ENCODE measurements at places on chromosomes 16 and 17. TPM values are rescaled to one million over a fixed set of nuclear protein-coding genes. Genes with fewer than 3 reads are reported as not detected.
A peak's percentile ranks its signal among the peaks of the same experiment; 100 is the strongest.

DNA sequence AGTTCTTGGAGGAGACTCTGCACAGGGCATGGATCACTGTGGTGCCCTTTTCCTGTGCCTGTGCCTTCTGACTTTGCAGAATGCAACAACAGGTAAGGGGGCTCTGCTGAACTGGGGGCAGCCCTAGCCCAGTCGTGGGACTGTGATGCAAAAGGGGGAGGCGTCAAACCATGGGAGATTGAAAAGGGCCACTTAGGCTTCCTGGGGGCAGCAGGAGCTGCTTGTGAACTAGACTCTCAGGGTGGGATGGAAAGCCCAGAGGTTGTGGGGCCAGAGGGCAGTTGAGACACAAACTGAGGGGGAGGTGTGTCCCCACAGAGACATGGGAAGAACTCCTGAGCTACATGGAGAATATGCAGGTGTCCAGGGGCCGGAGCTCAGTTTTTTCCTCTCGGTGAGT lies 19.6 kb downstream of the ADGRG5 start:
- no peak for DNase-seq
- no peaks in the 10 kb centered on the region for H3K27me3 ChIP-seq
- no peak overlapping the region for H3K4me3 ChIP-seq
- no peaks in the 10 kb centered on the region for H3K4me1 ChIP-seq
- H3K36me3 ChIP-seq, result no peaks in the 10 kb centered on the region

SPATA32 gene
- 72.0 TPM for polyA plus RNA-seq

DNA sequence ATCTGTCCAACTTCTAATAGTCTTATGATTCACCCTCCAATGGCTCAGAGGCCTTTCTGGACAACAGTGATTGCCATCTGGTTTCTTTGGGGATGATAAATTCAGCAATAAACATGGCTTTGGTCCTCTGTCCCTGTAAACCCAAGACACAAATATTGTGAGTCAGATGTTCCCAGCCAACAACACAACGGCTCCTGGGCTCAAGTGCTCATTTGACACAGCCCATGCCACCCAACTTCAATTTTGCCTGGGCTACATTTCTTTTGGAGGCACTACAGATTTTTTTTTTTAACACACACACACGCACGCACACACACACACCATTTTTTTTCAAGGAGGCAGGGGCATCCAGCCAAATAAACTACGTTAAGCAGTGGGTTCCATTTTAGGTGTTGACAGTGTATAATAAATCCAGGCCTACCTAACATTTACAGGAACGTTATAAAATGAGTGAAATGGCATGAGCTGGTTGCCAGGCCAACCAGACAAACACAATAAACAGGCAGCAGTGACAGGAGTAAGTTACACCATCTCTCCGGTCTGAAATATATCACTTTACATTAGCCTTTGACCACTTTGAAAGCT lies 939.9 kb upstream of the SOX9 start:
- no peaks in the 10 kb centered on the region for H3K27me3 ChIP-seq
- no peak overlapping the region for H3K27ac ChIP-seq
- DNase-seq, result no peak
- H3K36me3 ChIP-seq, result no peaks in the 10 kb centered on the region
- no peaks in the 10 kb centered on the region for H3K4me1 ChIP-seq
- H3K4me3 ChIP-seq, result no peak overlapping the region

PLEKHG4 gene
- 102 TPM for polyA plus RNA-seq

- H3K27me3 ChIP-seq, result no peaks in the 10 kb centered on the region
- H3K27ac ChIP-seq, result no peak overlapping the region
- no peak overlapping the region for H3K4me3 ChIP-seq
- H3K36me3 ChIP-seq, result no peaks in the 10 kb centered on the region
- H3K4me1 ChIP-seq, result peaks cover 3% of the 10 kb centered on the region
Measured at GRCh38 chr17:15274017-15274416, 8.9 kb upstream of the PMP22 start.

FBXW10B gene
- polyA plus RNA-seq, result 6.8 TPM

DNA sequence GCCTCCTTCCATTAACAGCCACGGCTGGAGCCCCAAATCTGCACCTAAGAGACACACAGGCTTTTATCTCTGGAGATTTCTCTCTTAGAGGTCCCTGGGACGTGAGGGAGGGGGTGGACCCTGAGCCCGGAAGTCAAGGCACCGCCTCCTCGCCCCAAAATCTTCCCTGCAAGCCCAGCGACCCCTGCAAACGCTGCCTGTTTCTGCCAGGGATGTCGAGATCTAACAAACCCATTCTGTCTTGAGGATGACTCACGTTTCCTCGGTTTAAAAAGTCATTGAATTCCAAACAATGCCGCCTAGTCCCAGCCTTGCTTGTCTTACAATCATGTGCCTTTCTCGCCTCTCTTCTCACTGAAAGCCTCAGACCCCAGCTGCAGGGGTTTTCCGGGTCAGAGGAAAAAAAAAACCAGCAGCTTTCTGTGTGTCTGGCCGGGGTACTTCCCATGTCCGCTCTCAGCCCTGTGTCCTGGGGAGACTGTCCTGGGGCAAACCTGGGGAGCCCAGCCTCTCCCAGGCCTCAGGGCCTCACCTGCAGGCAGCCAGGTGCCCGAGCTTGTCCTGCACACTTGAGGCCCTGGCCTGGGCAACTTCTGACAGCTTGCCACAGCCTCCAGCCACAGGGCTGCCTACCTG lies 15.4 kb downstream of the ARL2BP start:
- H3K27me3 ChIP-seq, result no peaks in the 10 kb centered on the region
- peak overlapping the region; percentile 31 for H3K27ac ChIP-seq
- H3K4me1 ChIP-seq, result peaks cover 14% of the 10 kb centered on the region
- H3K36me3 ChIP-seq, result no peaks in the 10 kb centered on the region
- DNase-seq, result peak; percentile 15

SDR42E2 gene
- polyA plus RNA-seq, result 1.4 TPM

DNA sequence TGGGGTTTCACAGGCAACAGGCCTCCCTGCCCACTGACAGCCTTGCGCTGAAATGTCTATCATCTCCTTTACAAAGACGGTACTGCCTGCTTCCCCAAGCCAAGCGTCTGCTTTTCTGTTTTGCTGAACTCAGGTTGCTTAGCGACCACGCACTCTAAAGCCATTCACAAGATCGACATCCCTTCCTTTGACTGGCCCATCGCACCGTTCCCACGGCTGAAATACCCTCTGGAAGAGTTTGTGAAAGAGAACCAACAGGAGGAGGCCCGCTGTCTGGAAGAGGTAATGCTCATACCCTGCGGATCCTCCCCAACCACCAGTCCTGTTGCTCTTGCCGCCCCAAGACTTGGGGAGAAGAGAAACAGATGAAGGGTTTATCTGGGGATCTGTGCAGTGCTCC lies 28.7 kb downstream of the TMEM186 start:
- no peaks in the 10 kb centered on the region for H3K36me3 ChIP-seq
- no peak overlapping the region for H3K4me3 ChIP-seq
- no peaks in the 10 kb centered on the region for H3K27me3 ChIP-seq
- H3K4me1 ChIP-seq, result no peaks in the 10 kb centered on the region

DNA sequence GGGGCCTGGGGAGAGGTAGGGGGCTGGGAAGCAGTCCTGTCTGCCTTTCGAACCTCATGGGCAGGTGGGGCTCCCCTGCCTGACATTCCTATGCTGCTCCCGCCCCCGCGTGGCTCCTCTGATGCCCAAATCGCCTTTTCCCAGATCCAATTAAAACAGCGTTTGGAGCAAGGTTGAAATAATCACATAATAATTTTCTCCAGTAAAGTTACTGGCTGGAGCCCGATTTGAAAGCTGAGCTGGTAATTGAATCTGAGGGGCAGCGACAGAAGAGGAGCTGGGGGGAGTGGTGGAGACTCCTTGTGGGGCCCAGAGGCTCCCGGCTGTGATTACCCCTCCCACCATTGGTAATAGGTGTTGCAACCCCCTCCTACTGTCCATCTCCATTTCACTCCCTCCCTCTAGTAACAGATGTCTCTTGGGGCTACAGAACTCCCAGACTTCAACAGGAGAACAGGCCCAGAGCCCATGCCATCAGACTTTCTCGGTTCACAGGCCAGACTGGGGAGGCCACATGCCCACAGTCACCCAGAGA lies 38.9 kb upstream of the C1QL1 start:
- H3K27ac ChIP-seq, result no peak overlapping the region
- DNase-seq, result no peak
- H3K4me3 ChIP-seq, result no peak overlapping the region
- H3K4me1 ChIP-seq, result no peaks in the 10 kb centered on the region
- H3K36me3 ChIP-seq, result no peaks in the 10 kb centered on the region

DNA sequence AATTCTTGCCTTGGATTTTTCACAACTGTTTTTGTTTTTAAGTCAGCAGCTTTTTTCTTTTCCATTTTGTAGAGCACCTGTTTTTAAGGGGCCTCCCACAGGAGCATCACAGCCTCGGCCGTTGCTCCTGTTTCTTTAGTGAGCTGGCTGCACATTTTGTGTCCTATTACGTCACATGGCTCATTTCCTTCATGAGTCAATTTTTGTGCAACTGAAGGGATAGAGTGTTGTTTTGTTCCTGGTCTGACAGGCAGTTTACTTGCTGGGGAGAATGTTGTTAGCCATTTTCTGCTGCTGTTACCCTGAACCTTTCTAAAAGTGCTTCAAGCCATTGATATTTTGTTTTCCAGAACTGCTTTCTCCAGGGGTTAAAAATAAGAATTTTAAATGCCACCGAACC lies 45.0 kb upstream of the CRISPLD2 start:
- no peak overlapping the region for H3K4me3 ChIP-seq
- no peaks in the 10 kb centered on the region for H3K27me3 ChIP-seq
- no peak for DNase-seq
- no peaks in the 10 kb centered on the region for H3K36me3 ChIP-seq
- H3K27ac ChIP-seq, result no peak overlapping the region

SYNGR3 gene
- polyA plus RNA-seq, result 10.0 TPM

DNA sequence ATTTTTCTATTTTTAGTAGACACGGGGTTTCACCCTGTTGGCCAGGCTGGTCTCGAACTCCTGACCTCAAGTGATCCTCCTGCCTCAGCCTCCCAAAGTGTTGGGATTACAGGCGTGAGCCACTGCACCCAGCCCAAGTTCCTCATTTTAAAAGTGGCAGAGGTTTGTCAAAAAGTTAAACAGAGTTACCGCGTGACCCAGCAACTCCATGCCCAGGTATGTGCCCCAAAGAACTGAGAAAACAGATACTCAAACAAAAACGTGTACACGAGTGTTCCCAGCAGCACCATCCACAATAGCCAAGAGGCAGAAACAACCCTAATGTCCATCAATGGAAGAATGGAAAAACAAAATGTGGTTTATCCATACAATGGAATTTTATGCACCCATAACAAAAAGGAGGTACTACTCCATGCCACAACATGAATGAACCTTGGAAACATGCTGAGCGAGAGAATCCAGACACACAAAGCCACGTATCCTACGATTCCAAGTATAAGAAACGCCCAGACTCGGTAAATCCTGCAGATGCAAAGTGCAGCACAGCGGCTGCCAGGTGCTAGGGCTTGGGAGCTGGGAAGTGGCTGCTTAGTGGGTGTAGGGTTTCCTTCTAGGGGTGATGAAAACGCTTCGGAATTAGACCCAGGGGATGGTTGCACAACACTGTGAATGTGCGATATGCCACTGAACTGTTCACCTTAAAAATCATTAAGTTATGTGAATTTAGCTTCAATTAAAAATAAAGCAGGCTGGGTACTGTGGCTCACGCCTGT lies 24.8 kb downstream of the ADCY9 start:
- H3K27me3 ChIP-seq, result no peaks in the 10 kb centered on the region
- no peak overlapping the region for H3K27ac ChIP-seq
- DNase-seq, result no peak

GSPT1 gene
- polyA plus RNA-seq, result 140 TPM

DNA sequence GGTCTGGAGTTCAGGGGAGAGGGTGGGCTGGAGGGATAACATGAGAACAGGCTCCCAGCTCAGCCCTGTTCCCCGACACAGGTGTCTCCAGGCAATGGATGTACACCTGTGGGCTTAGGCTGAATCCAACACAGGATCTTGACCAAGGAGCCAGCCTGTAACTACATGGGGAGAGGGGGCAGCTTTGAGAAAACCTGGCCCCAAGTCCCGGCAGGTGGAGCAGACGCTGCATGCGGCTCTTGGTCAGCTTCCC lies 73.3 kb upstream of the TOB1 start:
- no peaks in the 10 kb centered on the region for H3K27me3 ChIP-seq
- no peaks in the 10 kb centered on the region for H3K36me3 ChIP-seq
- no peak overlapping the region for H3K4me3 ChIP-seq
- DNase-seq, result no peak

NOD2 gene
- 1.7 TPM for polyA plus RNA-seq

SMIM5 gene
- polyA plus RNA-seq, result 1.9 TPM

TMEM106A gene
- 11.8 TPM for polyA plus RNA-seq

GRCh38 chr17:78576389-78577112 lies 645 bp downstream of the DNAH17 start:
- no peaks in the 10 kb centered on the region for H3K27me3 ChIP-seq
- H3K36me3 ChIP-seq, result no peaks in the 10 kb centered on the region
- H3K4me1 ChIP-seq, result no peaks in the 10 kb centered on the region

HID1 gene
- 18.6 TPM for polyA plus RNA-seq

CLDN7 gene
- 8.8 TPM for polyA plus RNA-seq

DNA sequence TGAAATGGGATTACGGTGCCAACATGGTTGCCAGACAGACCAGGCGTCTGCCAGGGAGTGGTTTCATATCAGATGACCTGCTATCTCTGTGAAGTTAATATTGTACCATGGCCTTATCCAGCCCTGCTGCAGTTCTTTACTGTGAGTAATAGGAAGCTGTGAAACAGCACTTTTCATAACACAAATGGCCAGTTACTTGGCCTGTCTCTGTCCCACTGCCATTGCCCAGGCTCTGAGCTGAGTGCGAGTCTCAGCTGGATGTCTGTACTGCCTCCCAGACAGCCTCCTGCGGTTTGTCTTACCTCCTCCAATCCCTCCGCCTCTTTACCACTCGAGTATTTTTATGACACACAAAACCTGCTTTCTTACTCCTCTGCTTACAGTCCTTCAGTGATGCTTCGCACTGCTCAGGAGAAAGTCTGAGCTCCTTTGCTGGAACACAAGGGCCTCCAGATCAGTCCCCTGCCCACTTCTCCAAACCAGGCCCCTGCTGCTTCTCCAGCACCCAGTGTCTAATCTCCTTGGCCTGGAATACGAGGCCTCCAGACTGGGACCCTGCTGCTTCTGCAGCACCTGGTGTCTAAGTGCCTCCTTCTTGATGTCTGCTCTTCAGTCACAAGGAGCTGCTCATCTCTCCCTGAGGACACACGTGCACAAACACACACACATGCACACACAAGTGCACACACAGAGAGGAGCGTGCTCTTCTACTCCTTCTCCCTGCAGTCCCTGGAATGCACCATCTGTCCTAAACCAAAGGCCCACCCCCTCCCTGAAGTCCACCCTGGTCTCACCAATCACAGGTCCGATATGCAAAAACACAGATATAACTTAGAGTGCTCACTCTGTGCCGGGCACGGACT lies 17.1 kb upstream of the RHOT1 start:
- no peak overlapping the region for H3K27ac ChIP-seq
- H3K4me3 ChIP-seq, result no peak overlapping the region
- no peaks in the 10 kb centered on the region for H3K4me1 ChIP-seq
- no peaks in the 10 kb centered on the region for H3K36me3 ChIP-seq
- H3K27me3 ChIP-seq, result no peaks in the 10 kb centered on the region
- no peak for DNase-seq

TMEM256 gene
- 27.3 TPM for polyA plus RNA-seq

Measured in testis (tissue), 5 donors.